Natural killer cell (primary cell): ENCODE measurements at places on chromosomes 7 and 10. TPM values are rescaled to one million over a fixed set of nuclear protein-coding genes. Genes with fewer than 3 reads are reported as not detected.

The TBC1D12 gene
- total RNA-seq = 4.8 TPM

DNA sequence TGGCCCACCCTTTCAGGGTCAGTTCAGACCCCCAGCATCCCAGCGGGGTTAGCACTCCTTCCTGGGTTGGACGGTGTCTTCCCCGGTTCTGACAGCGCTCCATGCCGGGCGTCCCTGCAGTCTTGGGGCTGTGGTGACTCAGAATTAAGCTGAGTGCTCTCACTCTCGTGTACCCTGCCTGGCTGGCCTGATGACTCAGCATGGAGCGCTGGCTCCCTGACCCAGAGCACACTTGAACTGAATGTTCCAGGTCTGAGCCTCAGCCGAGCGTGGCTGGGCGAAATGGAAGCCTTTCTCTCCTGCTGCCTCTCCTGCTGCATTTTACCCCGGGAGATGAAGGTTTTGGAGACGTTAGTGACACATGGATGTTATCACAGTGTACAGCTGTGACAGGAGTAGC lies 7.1 kb downstream of the BAG3 start:
- H3K4me1 ChIP-seq = peaks cover 5% of the 10 kb centered on the region
- DNase-seq = no peak
- no peak overlapping the region for H3K27ac ChIP-seq
- no peaks in the 10 kb centered on the region for H3K27me3 ChIP-seq

DNA sequence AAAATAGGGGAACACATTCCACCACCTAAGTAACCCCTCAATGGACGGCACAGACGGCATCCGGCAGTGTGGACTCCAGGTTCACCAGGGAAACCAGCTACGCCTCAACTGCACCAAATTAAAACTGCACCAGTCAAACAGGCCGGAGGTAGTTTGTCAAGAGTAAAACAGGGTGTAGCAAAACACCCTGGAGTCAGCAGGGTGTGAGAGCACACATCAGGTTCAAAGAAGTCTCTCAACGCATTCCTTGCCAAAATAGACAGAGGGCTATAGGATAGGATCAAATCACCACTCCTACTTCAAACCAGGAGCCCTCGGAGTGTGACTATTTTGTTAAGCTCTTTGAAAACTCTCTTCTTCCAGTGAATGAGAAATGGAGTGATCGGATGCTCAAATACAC lies 135.9 kb downstream of the PARD3 start:
- DNase-seq = no peak
- no peaks in the 10 kb centered on the region for H3K36me3 ChIP-seq
- no peak overlapping the region for H3K4me3 ChIP-seq
- no peaks in the 10 kb centered on the region for H3K4me1 ChIP-seq
- no peak overlapping the region for H3K27ac ChIP-seq

The MYL10 gene
- total RNA-seq = not detected
